ENCODE measurements at places on chromosomes 5 and 9. TPM values are rescaled to one million over a fixed set of nuclear protein-coding genes. Genes with fewer than 3 reads are reported as not detected.

NTMT1 gene
- 34.2 TPM for polyA plus RNA-seq

CORO2A gene
- 0.36 TPM for polyA plus RNA-seq

ARHGEF37 gene
- 5.2 TPM for polyA plus RNA-seq

CACNA1B gene
- not detected for polyA plus RNA-seq

TAF11L10 gene
- polyA plus RNA-seq, result not detected

EPB41L4B gene
- 34.7 TPM for polyA plus RNA-seq

FABP6 gene
- not detected for polyA plus RNA-seq

SLC6A19 gene
- 0.07 TPM for polyA plus RNA-seq

ITK gene
- 0.90 TPM for polyA plus RNA-seq

ERBIN gene
- polyA plus RNA-seq, result 13.9 TPM

SPATA31A5 gene
- polyA plus RNA-seq, result not detected

RASGRF2 gene
- polyA plus RNA-seq, result 12.6 TPM

C5 gene
- 14.1 TPM for polyA plus RNA-seq

TSSK1B gene
- not detected for polyA plus RNA-seq

GPR21 gene
- not detected for polyA plus RNA-seq

GSN gene
- 1,519 TPM for polyA plus RNA-seq

UAP1L1 gene
- 3.8 TPM for polyA plus RNA-seq

PHYHD1 gene
- 41.6 TPM for polyA plus RNA-seq

SCAI gene
- polyA plus RNA-seq, result 2.0 TPM

FOXD4L3 gene
- not detected for polyA plus RNA-seq

GFI1B gene
- not detected for polyA plus RNA-seq

ORM1 gene
- 6.9 TPM for polyA plus RNA-seq

BTNL8 gene
- 0.14 TPM for polyA plus RNA-seq

NRARP gene
- polyA plus RNA-seq, result 5.9 TPM

CRB2 gene
- polyA plus RNA-seq, result 0.10 TPM

ENC1 gene
- polyA plus RNA-seq, result 5.4 TPM

DENND1A gene
- polyA plus RNA-seq, result 12.9 TPM

SEMA5A gene
- polyA plus RNA-seq, result 1.2 TPM

Data from adipose tissue (tissue), 3 donors.